ENCODE measurements at places on chromosomes 2 and 18.
A peak's percentile ranks its signal among the peaks of the same experiment; 100 is the strongest.

DNA sequence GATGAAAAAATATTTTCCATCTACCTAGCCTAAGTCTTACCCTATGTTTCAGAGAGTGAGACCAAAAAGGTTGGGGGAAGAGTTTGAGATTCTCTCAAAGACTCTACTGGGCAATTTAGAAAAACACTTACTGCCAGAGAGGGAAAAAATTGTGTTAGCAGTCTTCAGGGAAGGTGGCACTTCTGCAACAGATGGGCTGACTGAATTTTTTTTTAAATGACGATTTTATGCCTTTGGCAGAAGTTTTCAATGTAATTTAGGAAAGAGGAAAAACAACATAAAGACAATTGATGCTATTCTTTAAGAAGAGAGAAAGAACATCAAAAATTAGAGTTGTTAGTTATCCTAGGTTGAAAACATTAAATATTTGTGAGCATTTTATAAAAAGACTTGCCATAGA is 1894.5 kb upstream of the PIK3C3 start:
- DNase-seq: no peak

DNA sequence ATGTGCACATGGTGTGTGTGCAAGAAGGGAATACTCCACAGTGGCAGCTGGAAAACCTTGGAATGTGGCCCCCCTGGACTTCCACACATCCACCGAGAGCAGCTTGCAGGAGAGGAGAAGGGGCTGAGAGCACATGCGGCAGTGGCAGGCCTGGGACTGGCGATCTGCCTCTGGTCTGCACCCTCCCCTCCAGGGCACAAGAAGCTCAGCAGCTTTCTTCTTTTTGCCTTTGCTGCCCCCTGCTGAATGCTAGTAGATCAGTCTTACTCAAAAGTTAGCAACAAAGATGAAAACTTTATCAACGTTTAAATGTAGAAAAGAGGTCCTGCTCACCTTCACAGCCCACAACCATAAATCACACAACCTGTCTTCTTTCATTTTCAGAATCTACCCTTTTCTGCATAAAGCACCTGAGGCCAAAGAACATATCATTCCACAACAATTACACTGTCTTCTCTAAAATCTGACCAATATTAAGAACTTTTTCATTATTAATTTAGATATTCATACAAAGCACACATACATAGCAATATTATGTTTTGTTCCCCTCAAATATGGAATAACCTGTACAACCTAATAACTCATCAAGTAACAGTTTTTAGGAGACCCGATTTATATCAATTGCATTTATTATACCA is 34.6 kb downstream of the TGFBRAP1 start:
- peak; percentile 32 for DNase-seq

DNA sequence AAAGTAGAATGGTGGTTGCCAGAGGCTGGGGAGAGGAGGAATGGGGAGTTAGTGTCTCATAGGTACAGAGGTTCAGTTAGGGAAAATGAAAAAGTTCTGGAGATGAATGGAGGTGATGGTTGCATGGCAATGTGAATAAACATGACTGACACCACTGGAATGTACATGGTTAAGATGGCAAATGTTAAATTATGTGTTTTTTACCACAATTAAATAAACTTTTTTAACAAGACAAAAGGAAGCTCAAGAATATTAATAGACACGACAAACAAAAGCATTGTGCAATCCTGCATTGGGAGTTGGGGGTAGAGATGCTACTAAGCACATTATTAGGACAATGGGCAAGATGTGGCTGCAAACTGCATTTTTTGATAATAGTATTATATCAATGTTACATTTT is 147.7 kb downstream of the TWIST2 start:
- DNase-seq: no peak

GRCh38 chr2:101995019-101995418 is 3.3 kb downstream of the IL1R2 start:
- no peak for DNase-seq

DNA sequence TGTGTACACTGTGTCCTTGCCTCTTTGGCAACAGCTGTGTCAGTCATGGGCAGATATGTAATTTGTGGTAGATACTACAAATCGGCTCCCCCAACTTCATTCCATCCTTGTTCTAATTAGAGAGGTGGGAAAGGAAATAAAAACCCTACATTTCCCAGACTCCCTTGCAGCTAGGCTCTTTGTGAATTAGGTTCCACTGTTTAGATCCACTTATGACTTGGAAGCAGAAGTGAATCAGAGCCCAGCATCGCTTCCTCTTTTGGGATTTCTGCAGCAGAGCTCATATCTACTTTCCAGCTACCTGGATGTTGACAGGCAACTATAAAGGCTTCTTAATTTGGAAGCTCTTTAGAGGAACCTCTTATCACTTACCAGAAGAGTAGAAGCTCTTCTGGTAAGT is 34.1 kb upstream of the NARS1 start:
- DNase-seq: no peak

DNA sequence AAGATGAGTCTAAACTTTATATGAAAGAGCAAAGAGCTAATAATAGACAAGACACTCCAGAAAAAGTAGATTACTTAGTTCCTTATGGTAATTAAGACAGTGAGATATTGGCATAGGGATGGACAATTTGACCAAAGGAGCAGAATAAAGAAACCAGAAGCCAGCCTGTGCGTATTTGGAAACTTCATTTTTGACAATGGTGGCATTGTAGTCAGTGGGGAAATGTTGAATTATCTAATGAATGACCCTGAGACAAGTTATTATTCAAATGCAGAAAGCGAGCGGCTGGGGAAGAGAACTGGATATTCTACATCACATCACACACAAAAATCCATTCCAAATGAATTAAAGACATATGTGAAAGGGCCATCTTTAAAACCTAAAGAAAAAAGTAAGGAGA is 144.3 kb downstream of the DTNB start:
- DNase-seq: no peak

DNA sequence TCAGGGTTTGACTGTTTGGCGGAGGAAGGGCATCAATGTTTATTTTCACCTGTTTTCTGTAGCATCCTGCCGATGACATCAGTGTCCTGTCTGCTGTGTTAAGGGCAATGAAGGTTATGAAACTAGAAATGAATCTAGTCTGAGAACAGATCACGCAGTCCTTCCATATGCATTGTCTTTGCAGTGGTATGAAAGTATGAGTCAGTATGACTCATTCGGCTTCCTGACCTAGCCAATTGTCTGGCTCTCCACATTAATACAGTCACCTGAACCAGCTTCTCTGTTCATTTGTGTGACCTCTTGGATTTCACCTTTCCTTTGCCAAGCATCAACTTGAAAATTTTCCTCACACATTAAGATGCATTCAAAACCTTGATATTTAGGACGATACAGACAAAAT is 353.8 kb downstream of the RND3 start:
- DNase-seq: peak; percentile 5

GRCh38 chr2:11745613-11746375 is 638 bp upstream of the LPIN1 start:
- DNase-seq: no peak

- no peak for DNase-seq
These were observed 140.4 kb downstream of the MYO1B start for GRCh38 chr2:191385416-191386160.

DNA sequence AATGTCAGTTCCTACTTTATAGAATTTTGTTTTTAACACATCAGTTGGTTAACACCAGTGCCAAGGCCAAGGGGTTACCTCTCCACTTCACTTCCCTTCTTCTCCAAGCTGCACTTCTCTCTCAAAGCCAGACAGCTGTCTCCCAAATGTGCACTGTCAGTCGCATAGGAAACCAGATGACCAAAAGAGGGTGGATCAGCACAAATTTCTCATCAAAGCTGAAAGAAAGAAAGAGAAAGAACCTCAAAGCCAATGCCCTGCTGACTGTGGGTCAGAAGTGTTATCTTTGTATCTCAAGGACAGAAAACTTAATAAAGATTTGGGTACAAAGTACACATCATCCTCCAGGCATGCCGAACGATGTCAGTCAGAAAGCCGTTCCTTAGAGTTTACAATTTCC is 32.2 kb downstream of the SPATS2L start:
- DNase-seq: no peak

- no peak for DNase-seq
These were observed 8.1 kb upstream of the TPO start for GRCh38 chr2:1405124-1405523.

DNA sequence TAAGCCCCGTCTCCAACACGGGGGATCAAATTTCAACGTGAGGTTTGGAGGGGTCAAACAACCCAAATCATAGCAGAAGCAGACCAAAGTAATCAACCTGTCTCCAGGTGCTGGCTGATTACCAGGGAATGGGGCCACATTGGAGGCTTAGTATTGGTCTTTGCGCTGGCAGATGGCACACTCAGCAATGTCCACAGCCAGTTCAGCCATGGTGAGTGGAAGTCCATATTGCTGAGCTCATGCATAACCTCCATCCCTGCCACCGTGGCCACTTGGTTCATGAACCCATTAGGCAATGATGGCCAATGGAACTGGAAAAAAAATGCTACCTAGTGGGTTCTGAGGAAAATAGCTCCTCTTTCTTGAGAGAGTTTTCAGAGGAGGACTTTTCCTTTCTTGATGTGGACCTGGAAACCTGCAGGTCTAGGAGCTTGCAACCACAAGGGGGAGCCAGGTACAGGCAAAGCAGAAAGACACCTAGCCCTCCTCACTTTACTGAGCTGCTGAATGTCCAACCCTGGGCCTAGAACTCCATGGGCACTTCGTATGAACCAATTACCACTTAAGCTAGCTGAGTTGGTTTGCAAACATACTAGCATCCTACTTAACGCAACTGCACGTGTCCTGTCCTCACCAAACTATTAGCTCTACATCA is 128.0 kb upstream of the GYPC start:
- DNase-seq: no peak

DNA sequence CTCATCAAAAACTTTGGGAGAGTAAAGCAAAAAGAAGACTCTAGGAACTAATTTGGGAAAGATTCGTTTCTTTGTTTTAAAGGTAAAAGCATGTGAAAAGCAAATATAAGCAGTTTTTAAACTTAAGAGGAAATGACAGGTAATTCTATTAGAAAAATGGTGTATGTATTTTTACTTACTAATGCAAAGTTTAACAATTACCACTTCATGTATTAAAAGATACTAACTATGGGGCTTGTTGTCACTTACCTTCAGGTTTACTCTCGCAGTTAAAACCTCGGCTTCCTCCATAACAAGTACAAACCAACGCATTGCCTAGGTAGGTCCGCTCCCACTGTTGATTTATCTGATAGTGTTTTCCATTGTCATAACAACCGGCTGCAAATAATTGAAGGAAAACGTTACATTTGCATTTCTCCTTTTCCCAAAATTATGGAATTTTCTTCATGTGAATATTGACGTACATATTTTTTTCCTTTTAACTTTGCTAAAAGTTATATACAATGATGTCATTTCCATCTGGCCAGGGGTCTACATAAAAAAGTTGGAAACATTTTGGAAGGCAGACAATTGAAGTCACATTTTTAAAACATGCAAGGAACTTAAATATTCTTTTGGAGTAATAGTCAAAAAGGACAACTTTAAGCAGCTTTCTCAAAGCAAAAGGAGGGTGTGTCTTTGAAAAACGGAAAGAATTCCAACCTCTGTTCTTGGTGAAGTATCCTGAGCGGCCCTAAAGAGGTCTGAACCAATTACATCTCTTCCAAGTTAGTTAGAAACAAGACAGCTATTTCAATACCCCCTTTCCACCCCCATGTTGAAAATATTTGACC is 1.2 kb downstream of the FN1 start:
- DNase-seq: no peak

GRCh38 chr2:147003081-147003480 is 841.7 kb upstream of the ACVR2A start:
- DNase-seq: no peak

DNA sequence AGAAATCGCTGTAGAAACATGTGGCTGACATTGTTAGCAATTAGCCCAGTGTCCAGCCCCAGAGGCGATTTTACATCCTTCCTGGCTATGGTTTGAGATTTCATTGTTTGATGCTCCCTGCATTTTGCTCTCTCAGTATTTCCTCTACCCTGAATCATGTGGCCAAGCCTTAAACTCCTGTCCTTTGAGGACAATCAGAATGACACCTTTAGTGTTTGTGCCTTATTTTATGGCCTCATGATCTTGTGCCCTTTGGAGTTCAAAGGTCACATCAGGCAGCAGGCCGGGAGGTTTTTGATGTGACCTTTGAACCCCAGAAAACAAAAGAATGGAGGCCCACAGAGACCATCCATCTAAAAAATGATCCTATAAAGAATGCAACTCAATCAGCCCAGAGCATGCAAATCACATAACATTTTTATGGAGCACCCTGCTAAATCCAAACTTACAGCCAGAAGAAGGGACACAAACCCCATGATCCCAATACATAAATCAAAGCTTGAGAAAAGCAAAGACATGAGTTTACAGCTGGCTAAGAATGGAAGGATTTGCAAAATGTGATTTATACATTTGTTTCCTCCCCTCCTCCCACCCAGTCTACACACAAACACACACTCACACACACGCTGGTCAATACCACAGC is 52.5 kb downstream of the FECH start:
- no peak for DNase-seq

DNA sequence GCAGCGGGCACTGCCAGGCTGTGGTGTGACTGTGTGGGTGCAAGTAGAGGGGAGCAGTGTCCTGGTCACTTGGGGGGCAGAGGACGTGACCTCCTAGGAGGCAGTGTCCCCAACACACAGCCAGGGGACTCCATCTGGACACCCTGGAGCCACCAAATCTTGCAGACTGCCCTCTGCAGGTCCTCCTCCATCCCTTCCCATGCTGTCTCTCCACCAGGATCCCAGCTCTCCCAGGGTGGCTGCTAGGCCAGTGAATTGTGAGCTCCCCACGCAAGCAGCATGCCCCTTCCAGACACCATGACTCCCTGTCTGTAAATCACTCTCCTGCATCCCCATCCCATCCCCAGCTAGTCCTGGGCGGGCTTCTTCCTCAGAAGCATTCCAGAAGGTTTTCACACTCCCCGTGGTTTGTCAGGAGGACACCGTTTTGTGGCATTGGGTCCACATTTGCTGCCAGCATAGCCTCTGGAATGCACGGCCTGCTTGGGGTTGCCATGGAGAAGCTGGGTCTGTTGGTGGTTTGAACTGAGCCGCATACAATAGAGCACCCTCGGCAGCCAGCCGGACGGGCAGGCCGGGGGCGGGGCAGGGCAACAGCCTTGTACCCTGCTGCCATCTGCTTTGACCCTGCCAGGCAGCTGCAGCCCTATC is 210.7 kb downstream of the KLHL29 start:
- peak; percentile 55 for DNase-seq

DNA sequence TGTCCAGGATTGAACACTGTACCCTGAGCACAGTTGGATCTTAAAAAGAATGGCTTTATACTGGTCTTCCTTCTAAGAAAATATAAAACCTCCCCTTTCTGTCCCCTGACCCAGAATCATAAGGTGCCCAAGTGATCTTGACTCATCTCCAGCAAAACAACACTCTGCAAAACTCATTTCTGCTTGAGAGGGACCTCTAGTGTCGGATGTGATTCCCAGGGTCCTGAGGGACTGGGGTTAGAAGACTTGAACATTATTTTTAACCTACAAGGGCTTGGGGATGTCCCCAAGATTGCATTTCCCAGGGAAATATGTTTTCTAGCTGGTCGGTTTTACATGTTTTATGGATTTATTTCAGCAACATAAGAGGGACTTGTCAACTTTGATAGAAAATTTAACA is 1318.5 kb upstream of the CELF4 start:
- no peak for DNase-seq

Measured in NCI-H510A treated with DMSO at 0.1 percent for 48 hours (cell line).